ENCODE measurements at places on chromosomes 4 and X.

GRCh38 chr4:75898536-75898935, 3.7 kb downstream of the PPEF2 start:
- no peak for DNase-seq

DNA sequence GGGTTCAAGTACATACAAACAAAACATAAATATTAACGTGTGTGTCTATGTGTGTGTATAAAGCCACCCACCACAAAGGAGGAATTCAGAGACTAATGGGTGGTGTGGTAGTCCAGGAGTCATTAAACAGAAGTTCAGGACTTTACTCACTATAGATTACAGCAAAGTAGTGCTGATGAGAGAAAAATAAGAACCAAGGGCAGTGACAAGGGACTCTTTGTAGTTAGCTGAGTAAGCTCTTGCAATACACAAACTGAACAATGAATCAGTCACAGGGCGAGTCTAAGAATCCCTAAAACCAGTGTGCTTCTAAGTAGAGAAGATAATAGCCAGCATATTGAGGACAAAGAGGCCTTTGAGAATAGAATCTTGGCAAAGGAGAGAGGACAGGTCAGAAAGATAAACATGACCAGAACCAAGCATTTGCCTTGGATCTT, 232.4 kb downstream of the PPP3CA start:
- no peak for DNase-seq

GRCh38 chr4:3123181-3123671, 48.7 kb downstream of the HTT start:
- DNase-seq = no peak

GRCh38 chrX:105876658-105877057, 54.3 kb downstream of the NRK start:
- no peak for DNase-seq

DNA sequence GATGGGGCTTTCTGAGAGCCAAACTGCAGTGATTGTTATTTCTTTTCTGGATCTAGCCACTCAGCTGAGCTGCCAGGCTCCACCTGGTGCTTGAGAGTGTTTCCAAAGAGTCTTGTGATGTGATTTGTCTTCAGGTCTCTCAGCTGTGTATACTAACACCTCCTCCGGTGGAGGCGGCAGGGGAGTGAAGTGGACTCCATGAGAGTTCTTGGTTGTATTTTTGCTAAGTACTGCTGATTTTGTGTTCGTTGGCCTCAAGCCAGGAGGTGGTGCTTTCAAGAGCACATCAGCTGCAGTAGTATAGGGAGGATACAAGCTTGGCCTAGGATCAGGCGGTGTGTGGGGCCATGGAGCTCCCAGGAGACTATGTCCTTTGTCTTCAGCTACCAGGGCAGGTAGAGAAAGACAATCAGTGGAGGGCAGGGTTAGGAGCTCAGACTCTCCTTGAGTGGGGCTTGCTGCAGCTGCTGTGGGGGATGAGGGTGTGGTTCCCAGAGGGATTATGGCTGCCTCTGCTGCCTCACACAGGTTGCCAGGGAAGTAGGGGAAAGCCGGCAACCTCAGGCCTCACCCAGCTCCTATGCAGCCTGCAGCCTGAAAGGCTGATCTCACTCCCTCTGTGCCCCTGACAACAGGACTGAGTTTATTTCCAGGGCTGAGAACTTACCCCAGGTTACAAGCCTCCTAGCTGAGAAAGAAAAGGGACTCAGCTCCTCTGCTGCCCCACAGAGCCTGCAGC, 62.4 kb downstream of the NPFFR2 start:
- DNase-seq = no peak

GRCh38 chr4:96228463-96228862, 388.6 kb downstream of the PDHA2 start:
- DNase-seq = no peak
